Kidney glomerular epithelial cell (primary cell): ENCODE measurements at places on chromosomes 3 and 15.

DNA sequence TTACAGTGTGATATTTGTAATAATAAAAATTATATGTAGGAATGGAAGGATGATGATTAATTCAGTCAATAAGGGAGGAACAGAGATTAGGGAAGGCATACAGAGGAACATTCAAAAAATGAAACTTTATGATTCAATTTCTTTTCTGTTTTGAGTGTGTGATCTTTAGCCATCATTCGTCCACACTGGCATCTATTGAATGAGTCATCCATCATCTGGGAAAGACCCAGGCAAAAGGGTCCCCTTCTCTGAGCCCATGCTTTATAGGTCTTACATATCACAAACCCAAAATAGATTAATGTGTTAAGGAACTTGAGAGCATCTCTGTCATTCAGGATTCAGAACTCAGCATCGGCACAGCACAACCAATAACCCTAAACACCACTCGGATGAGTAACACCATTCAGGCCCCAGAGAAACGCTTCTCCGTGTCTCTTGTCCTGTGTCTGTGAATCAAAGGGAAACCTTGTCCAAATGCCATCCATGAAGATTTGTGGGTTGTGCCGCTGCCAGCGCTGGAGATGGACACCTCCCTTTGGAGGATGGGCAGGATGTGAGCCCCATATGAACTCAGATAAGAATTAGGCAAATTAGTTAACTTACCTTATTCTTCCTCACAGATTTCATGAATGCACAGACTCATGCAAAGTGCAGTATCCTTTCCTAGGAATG lies 21.7 kb upstream of the TPM1 start:
- no peak for DNase-seq

DNA sequence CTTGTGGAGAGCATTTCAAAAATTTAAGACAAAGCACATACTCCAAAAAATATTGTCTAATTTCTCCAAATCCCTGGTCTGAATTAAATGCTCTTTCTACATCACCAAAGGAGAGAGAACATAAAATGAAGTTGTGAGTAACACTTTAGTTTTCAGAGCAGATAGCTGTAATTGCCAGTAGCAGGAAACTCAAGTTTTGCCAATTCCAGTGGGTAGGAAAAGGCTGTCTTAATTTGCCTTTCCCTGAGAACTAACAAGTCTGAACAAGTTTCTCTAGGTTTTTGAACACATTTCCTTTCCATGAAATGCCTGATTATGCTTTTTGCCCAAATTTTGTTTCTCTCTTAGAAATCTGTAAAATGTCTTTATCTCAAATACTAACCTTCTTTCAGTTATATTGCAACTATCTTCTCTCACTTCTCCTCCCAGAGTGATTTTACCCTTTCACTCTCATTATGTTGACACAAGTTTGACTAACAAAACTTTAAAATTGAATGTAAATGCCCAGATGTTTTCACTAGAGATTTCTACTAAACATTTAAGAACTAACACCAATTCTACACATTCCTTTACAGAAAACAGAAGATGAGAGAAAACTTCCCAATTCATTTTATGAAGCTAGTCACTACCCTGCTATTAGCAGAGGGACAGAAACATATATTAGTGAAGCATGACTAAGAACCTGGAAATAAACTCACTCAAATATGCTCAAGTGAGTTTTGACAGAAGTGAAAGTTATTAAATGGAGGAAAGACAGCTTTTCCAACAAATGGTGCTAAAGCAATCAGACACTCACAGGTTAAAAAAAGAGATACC lies 38.4 kb downstream of the RFX7 start:
- DNase-seq: no peak

GRCh38 chr3:123081718-123082369 lies 15.0 kb downstream of the PDIA5 start:
- DNase-seq: no peak

DNA sequence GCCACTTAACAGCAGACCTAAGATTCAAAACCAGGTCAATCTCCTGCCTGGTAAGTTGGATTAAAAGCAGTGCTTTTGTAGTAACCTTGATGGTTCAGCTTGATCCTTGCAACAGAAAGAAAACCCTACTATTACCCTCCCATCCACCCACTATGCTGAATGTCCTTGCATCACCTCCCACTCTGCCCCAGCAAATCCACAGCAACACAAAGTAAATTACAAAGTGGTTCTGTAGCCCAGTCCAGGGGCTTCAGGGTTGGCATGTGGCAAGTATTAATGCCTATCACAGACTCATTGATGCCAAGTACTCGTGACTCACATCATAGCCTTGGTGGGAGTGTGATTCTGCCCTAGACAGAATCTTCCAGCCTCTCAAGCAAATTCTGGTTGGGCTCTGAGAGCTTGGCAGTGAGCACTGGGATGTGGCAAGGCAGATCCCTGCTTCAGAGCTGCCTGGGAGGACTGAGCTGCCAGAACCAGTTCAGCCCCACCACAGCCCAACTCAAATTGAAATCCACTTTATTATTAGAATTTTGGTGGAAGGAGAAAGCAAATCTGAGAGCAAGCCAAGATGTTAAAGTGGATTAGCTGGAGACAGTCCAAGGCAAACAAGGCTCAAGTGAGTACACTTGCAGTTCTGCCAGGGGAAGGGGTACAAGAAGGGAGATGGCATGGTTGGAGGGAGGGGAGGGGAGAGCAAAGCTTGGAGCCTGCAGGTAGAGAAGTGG lies 225.8 kb upstream of the UMPS start:
- DNase-seq: peak; percentile 39

- no peak for DNase-seq
Measured at GRCh38 chr3:177754508-177754921, 557.2 kb upstream of the TBL1XR1 start.

DNA sequence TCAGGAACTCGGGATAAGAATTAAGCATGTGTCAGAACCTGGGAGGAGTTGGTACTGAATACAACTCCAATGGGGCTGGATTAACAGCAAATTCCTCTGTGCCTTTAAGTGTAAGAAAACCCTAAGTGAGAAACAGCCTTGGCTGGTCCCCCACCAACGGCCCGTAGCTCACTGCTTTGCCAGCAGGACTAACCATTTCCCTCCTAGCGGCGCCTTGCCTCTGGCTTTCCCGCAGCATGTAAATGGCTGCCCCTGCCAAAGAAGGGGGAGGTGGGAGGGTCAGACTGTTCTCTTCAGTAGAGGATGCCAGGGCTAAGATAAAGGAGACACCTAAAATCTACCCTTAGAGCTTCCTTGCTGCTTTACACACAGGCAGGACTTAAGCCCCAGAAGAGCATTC lies 51.0 kb upstream of the SH3GL3 start:
- no peak for DNase-seq

GRCh38 chr3:180913581-180914404 lies 1.3 kb downstream of the FXR1 start:
- no peak for DNase-seq

DNA sequence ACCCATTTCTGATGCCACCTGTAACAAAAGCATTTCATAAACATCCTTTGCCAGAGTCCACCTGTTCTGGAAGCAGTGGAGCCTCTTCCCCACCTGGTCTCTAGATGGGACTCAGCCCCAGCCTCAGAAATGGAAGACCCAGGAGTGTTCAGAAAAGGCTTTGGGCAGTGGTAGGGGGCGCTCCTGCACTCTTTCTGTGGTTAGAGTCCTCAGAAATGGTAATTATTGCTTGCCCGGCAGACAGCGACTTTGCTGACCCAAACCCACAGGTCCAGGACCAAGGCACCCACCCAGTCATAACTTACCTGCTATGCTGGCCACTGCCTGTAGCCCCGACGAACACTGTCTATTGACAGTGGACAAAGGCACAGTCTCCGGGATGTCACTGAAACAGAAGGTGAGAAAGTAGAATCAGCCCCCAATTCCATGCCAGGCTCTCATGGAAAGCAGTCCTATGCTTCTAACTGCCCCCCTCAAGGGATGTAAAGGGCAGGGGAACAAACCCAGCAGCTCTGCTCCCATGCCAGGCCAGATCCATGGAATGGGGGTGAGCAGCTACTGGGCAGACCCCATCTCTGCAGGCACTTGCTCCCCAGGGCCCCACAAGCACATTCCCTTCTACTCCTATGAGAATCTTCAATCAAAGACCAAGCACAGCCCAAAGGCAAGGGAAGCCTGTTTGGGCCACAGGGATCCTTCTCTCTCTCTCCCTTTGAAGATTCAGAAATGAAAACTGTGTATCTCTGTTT lies 5.1 kb downstream of the ACAA1 start:
- DNase-seq: no peak

DNA sequence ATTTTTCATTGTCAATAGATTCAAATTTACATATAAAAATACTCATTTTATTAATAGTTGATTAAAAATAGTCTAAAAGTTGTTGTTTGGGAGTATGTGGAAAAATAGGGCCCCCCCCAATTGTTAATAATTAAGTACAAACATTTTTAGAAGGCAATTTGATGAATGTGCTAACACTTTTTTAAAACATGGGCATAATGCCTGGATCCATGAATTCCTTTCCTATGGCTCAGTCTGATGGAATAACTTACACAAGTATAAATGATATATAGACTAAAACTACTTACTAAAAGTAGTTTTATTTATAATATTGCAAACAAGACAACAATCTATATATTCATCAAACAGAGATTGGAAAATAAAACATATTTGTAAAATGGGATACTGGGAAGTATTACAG lies 247.2 kb upstream of the LRRN1 start:
- DNase-seq: no peak

GRCh38 chr3:98986073-98986472 lies 84.6 kb upstream of the DCBLD2 start:
- no peak for DNase-seq

DNA sequence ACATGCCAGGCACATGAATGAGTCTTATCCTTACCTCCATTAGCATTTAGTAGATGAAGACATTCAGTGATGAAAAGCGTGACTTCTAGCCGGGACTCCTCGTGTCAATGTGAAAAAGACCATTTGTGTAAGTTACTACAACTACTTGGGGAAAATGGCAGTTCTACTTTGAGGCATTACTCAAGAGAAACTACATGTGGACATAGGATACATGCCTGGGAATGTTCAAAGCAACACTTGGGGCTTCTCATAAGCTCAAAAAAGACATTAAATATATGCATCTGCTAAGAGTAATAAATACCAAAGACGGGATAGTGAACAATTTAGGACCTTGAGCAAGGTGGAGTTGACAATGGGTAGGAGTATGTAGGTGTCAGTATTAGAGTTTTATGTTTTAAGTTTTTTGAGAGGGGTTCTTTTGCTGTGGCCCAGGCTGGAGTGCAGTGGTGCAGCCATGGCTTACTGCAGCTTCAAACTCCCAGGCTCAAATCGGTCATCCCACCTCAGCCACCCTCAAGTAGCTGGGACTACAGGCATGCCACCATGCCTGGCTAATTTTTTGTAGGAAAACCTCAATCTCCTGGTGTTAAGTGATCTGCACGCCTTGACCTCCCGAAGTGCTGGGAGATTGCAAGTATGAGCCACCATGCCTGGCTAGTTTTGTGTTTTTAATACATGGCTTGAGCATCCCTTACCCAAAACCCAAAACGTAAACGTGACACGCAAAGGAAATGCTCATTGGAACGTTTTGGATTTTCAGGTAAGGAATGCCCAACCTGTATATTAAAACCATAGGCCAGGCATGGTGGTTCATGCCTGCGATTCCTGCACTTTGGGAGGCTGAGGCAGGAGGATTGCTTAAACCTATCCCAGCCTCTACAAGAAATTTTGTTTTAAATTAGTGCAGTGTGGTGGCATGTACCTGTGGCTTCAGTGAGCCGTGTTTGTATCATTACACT lies 3.9 kb downstream of the RPLP1 start:
- no peak for DNase-seq

- no peak for DNase-seq
Measured at GRCh38 chr3:120416868-120417267, 33.9 kb downstream of the FSTL1 start.

GRCh38 chr15:85064710-85065109 lies 83.1 kb downstream of the PDE8A start:
- no peak for DNase-seq

GRCh38 chr3:78988324-78988723 lies 779.5 kb downstream of the ROBO1 start:
- peak; percentile 27 for DNase-seq
